ENCODE measurements at places on chromosomes 5 and 9.

GRCh38 chr5:156758011-156758791, 91.9 kb upstream of the PPP1R2B start:
- DNase-seq = no peak

DNA sequence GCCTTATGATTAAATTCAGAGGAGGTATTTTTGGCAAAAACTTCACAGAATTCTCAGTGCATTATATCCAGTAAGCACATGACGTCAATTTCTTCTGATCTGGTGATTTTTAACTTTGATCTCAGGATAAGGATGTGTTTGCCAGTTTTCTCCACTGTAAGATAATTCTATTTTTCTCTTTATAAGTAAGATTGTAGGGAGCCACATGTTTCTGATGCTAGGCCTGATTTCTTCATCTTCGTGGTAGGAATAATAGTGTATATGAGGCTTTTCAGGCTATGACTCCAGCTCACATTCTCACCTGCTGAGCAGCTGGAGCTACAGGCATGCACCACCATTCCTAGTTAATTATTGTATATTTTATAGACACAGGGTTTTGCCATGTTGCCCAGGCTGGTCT, 32.1 kb upstream of the LMNB1 start:
- no peak for DNase-seq

DNA sequence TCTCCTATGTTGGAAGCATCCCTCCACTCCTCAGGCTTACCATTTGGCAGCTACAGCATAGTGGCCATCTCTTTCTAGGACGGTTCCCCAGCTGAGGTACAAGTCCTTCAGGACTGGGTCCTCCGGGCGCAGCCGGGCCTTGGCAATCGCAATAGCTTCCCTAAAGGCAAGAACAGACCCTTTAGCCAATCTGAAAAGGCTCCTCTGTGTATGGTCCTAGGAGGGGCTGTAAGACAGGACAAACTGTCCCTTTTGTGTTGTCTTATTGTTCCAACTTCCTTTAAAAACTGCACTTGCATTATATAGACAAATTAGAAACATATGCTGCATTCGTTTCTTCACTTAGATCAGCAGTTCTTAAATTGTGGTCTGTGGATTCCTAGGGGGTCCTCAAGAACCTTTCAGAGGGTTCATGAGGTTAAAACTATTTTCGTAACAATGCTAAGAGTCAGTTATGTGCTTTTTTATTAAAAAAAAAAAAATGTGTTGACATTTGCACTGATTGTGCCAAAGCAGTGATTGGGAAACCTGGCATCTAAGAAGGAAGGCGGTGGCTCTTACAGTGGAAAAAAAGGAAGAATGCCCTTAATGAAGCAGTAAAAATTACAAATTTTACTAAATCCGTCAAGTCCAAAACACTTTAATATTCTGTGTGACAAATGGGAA, 38.7 kb downstream of the GEMIN5 start:
- DNase-seq = no peak

GRCh38 chr9:126891676-126892075, 22.9 kb upstream of the RALGPS1 start:
- DNase-seq = no peak

DNA sequence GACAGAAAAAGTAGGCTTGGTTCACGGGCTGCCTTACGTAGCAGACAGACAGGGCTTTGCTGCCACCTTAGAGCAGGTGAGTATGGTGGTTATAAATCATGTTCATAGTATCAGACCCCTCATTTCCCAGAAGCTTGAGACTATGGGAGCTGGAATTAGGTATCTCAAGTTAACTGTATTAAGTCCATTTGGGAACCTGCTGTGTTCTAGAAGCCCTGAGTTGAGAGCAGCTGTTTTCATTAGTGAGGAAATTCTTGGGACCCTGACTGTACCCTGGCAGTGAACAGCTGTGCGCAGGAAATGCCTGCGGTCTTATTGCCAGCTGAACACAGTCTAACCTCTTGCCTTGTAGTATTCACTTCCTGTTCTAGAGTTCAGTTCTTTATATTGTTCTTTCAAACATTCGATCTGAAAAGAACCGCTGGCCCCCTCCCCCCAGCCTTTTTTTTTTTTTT, 29.8 kb downstream of the UGCG start:
- DNase-seq = no peak

DNA sequence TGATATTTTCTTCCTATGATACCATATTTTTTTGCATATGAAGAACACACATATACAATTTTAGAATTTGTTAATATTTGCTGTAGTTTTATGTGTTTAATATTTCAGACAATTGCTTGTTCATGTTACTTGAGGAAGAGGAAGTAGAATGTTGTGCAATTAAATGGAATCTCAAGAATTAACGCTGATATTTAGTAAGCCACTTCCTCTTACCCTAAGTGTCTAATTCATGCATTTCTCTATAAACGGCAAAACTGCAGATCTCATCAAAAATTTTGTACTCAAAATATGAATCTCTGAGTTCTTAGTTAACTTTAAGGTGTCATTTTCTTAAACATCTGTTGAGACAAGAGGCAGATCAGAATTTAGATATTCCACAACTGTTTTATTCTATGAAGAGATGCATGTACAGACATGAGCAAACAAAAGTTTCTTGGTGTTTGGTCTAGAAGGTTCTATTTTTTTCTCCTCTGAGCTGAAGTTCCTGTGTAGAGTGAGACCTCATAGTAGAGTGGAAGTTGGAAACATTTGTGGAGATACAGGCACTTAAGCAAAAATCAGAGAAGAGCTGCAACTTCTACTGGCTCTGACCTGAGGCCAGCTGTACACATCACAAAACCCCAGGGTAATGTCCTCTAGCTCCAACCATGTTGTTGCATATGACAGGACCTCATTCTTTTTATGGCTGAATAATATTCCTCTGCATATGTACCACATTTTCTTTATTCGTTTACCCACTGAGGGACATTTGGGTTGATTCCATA, 16.6 kb upstream of the TGFBI start:
- no peak for DNase-seq

DNA sequence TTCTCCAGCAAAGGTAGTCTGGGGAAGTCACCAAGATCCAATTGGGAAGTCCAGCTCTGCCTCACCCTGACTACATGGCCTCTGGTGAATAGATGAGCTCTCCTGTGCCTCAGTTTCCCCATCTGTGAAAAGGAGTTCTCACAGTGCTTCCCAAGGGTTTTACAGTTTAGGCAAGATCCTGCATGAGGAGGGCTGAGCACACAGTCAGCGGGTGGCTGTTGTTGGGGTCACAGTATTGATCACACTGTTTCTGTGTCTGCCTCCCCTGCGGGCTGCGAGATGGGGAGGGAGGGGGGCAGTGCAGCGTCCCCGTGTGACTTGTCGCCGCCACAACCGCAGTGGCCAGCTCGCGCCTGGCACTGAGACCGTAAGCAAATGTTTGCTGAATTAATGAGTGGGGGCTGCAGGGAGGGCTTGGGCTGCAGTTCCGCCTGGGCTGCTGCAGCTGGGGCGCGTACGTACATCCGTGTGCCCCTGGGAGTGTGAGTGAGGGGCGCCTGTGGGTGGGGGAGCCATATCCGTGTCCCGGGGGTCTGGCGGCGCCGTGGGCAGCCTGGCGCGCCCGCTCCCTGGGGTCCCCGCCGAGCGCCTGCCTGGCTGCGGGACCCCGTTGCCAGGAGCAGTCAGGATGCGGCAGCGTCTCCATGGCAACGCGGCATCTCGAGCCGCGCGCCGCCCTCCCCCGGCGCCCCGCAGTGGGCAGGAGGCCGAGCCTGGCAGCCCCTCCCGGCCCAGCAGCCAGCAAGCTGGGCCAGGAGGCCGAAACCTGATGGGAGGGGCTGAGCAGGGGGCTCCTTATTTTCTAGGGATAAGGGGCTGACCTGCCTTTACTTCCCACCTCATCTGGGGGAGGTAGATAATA, 31.4 kb upstream of the PSD2 start:
- DNase-seq = peak; percentile 41

- DNase-seq = no peak
Observed at GRCh38 chr9:97905228-97905627, 17.1 kb downstream of the TRMO start.

- DNase-seq = no peak
Observed at GRCh38 chr9:78618735-78619134, 321.8 kb downstream of the PSAT1 start.

- DNase-seq = no peak
Observed at GRCh38 chr9:82490019-82490499, 501.5 kb downstream of the SPATA31D1 start.

DNA sequence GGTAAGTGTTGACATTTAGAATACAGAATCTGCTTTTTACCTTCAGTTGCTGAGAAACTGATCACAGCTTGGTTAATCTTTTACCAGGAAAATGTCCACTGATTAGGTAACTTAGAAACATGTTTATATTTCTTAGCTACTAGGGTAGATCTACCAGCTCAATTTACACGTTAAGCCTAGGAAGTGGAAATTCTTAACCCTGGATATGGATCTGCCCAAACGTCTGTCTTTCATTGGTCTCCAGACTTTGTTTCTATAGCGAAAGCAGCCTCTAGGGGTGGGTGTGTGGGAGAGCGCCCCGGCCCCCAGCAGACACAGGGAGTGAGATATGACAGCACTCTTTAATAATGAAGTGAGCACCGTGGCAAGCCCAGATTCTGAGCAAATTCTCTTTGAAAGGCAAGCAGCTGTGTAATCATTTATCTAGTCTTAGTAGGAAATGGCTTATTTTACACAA, 141.6 kb upstream of the ZNF608 start:
- DNase-seq = no peak

- DNase-seq = no peak
Observed at GRCh38 chr5:36052538-36052937, 14.1 kb downstream of the UGT3A2 start.

GRCh38 chr5:66138637-66139317, 5.3 kb upstream of the SREK1 start:
- no peak for DNase-seq

GRCh38 chr5:125120012-125120411, 373.6 kb upstream of the ZNF608 start:
- DNase-seq = no peak

DNA sequence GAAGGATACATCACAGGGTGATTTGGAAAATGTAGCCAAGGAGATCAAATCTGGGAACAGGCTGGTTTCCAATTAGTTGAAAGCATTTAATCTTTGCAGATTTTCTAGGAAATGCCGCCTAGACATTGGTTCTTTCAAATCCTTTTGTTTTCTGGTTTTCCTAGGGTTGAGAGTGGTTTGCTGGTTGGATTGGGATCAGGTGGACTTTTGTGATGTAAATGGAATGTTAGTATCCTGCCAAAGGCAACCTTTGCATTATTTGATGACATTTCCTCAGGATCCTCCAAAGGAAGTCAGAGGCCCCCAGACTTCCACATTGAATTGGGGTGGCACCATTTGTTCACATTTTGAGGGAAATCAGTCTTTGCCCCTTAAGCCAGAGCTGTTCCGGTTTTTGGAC, 245.5 kb upstream of the RPS23 start:
- no peak for DNase-seq

- no peak for DNase-seq
Observed at GRCh38 chr9:107862881-107863280, 373.3 kb upstream of the KLF4 start.

- DNase-seq = no peak
Observed at GRCh38 chr5:23027331-23027730, 174.2 kb upstream of the CDH12 start.

GRCh38 chr5:55232985-55233928, at the start of gene CCNO:
CCNO (minus strand) TSS chr5:55233608; CDS start chr5:55233523, 85 bp downstream.
- peak; percentile 38 for DNase-seq

- peak; percentile 38 for DNase-seq
Observed at GRCh38 chr5:168992687-168993086, 308.3 kb downstream of the SLIT3 start.

DNA sequence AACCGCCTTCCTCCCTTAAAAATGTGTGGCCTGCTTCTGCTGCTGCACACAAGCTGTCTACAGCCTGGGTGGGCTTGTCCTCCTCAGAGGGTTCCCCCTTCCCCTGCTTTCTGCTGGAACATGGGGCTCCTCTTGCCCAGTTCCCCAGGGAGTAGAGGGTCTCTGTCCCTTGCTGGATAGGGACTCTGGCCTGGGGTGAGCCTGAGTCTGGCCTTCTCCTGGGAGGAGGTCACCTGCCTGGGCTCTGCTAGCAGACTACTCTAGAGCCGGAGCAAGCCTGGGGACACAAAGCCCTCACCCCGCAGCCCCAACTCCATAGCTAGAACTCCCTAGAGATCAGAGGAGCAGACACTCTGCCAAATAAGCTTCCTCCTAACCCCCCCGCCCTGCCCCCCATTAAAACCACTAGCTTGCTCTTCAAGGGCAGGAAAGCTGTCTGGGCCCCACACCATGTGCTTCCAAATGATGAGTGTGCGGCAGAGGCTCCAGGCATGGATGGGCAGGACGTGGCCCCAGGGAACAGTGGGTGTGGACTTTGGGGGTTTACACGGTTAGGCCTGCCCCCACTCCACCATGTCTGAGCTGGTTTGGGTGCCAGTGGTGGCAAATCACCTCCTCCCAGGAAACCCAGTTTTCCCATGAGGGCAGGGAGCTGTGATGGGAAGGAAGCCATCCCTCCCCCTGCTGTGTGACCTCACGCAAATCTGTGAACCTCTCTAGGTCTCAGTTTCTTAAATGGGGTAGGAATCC, 10.0 kb downstream of the TCF7 start:
- DNase-seq = no peak

DNA sequence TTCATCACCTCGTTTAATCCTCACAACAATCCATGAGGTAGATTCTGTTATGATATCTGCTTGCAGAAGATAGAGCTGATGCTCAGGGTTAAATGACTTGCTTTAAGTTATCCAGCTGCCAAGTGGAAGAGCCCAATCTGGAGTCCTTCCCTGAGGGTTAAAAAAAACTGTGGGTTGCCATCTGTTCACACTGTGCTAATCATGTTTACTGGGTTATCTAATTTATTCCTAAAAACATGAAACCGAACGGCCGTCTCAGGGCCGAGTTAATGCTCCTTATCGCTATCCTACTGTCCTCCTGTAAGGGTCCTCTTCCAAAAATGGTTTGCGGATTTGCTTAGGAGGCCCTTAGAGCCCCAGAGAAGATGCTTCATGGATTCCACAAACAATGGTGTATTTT, 153.3 kb downstream of the YIPF5 start:
- DNase-seq = no peak

- no peak for DNase-seq
Observed at GRCh38 chr5:6805841-6806240, 92.6 kb downstream of the TENT4A start.

DNA sequence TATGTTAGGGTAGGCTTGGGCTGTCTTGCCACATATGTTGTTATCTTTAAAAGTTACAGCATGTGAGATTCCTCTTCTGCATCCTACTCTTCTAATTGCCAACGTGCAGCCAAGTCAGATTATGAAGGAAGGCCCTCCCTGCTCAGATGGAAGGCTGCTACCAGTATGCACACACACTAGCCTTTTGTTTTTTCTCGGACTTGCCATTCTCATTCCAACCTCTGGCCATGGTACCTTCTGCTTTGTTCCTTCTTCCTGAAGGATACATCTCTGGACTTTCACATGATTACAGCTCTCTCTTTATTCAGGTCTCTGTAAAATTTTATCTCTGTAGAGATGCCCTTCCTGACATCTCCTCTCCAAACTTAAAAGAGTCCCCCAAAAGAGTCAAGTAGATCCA, 12.8 kb upstream of the OTP start:
- DNase-seq = no peak

DNA sequence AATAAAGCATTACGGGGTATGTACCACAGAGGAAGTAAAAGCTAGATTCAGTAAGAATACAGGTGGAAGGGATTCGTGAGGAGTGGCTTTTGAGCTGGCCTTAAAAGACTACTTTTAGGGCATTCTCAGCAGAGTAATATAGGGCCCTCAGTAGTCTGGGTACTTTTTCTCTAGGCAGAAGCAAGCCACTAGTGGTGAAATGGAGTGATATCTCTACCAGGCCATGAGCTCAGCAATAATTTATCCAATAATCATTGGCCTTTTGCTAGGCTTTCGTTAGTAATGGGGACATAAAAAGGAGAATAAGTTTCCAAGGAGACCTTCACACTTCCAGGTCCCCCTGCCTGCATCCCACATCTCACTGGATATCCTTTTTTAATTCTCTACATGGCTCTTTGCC, 1.7 kb downstream of the POLR3G start:
- DNase-seq = no peak

All from nucleus accumbens (tissue), 56 donors.